ENCODE measurements at places on chromosomes 5 and 9. TPM values are rescaled to one million over a fixed set of nuclear protein-coding genes. Genes with fewer than 3 reads are reported as not detected.
A peak's percentile ranks its signal among the peaks of the same experiment; 100 is the strongest.

DNA sequence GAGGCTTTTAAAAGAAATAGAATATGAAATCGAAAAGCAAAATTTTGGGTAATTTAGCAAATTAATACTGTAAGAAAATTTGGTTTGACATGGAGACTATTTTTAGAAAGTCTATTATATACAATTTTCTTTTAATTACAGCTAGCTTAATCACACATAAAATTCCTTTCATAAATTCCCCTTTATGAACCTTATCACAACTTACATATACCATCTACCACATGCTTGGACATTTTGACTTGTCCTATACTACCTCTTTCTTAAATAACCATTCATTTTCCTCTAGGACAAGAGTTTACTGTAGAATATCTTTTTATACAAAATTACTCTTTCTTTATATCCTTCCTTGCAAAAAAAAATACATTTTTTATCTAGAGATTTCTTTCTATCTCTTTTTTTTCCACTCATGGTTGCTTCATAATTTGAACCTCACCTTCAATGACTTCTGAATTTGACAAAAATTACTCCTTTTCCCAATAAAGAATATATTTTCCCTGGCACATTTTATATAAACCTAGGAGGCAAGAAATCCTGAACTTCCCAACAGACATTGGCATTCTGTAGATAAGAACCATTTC is 34.0 kb upstream of the SYK start:
- DNase-seq: no peak

GRCh38 chr5:56092115-56092514 is 97.4 kb upstream of the IL6ST start:
- DNase-seq: no peak

DNA sequence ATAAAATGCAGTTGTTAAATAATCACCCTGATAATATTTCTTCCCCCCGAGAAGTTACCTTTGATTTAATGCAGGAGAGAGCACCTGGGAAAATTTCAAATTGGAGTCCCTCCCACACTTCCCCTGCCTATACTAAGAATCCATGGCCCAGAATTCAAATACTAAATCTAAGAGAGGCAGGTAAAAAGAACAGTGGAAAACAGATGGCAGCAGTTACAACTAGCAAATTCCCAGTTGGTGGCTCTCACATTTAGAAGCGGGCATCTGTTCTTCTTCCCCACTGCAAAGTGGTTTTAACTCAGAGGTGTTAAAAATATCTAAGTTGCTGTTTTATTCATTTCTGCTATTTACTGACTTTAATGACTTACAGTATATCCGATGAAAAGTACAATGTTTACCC is 210.4 kb upstream of the ELAVL2 start:
- DNase-seq: no peak

- no peak for DNase-seq
Measured at GRCh38 chr5:169563369-169563768, 20.2 kb upstream of the SPDL1 start.

GRCh38 chr5:83244516-83244915 is 167.2 kb downstream of the XRCC4 start:
- no peak for DNase-seq

DNA sequence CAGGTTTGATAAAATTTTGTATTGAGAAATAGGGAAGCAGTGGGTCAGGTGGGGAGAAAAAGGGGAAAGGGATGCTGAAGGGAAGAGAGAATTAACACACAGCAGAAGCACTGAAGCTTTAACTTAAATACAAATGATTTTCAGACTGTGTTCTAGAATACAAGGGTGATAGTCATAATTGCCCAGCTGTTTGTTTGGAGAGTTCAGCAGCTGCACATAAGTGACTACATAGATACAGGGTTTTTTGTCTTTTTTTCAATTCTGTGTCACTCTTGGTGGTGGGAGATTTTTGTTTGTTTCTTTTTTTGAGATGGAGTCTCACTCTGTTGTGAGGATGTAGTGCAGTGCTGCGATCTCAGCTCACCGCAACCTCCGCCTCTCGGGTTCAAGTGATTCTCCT is 590.4 kb upstream of the SEMA6A start:
- no peak for DNase-seq

- DNase-seq: no peak
Measured at GRCh38 chr5:136717917-136718316, 352.6 kb upstream of the TRPC7 start.

GRCh38 chr9:84136119-84136868 is 155.7 kb downstream of the RMI1 start:
- DNase-seq: no peak

DNA sequence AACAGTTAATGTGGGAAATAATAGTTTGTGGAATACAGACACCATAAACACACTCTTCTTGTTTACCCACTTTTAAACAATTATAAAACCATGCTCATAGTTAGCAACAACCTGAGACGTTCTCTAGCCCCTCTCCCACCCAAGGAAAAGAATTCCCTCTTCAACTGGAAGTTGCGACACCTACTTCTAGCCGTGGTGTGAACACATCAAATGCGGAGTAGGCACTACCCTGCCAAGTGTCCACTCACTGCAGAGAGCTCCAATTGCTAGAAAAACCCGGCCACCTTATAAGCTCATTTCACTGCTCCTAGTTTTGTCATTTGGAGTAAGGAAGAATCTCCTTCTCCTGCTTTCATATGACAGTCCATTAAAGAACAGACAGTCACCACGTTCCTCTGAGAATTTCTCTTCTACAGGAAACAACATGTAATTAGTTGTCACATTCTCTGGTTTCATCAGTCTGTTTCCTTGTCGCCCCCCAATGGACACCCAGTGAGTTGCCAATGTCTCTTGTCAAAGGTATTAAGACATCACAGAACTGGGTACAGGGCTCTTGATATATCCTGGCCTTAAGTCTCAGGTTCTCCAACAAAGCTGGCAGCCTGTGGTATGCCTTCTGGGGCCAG is 47.3 kb downstream of the PRLR start:
- peak; percentile 19 for DNase-seq

GRCh38 chr5:151597749-151598148 is 6.6 kb upstream of the FAT2 start:
- DNase-seq: no peak

- no peak for DNase-seq
Measured at GRCh38 chr5:33824516-33825195, 67.1 kb downstream of the ADAMTS12 start.

GRCh38 chr9:96149533-96150280 is 152.3 kb downstream of the HSD17B3 start:
- DNase-seq: no peak

DNA sequence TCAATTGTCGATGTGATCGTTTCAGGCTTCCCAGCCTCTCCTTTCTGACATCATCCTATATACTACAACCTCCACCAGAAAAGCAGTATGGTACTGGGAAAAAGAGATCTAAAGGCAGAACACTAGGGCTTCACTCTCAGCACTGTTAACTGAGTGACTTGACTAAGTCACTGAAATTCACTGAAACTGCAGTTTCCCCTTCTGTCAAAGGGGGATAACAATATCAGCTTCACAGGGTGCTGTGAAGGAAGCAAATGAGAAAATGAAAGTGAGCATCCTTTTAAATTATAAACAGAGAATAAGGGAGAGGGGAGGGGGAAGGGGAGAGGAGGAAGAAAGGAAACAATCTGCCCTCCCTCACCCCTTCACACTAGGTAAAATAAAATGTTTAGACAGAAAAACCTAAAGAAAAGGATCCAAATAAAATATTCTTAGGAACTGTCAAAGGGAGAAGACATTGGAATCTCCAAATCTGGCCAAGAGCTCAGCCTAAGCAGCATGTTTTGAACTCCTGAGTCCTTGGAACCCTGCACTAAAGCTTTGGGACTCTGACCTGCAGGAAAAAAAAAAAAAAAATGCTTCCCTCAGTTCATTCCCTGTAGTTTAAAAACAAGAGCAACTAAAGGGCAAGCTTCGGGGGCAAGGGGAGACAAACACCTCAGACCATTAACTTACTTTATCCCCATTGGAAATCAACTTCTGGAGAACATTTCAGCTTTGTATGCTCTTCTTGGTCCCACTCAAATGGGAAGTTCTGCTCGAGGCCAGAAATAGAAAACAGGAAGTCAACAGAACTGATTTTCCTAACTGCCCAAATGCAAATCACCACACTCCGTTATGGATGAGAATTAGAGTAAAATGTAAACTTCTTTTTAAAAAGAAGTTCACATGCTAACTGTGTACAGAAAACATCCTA is 178.3 kb downstream of the DEPDC1B start:
- DNase-seq: no peak

GRCh38 chr9:136120438-136120844 is 1.8 kb upstream of the TMEM250 start:
- no peak for DNase-seq

DNA sequence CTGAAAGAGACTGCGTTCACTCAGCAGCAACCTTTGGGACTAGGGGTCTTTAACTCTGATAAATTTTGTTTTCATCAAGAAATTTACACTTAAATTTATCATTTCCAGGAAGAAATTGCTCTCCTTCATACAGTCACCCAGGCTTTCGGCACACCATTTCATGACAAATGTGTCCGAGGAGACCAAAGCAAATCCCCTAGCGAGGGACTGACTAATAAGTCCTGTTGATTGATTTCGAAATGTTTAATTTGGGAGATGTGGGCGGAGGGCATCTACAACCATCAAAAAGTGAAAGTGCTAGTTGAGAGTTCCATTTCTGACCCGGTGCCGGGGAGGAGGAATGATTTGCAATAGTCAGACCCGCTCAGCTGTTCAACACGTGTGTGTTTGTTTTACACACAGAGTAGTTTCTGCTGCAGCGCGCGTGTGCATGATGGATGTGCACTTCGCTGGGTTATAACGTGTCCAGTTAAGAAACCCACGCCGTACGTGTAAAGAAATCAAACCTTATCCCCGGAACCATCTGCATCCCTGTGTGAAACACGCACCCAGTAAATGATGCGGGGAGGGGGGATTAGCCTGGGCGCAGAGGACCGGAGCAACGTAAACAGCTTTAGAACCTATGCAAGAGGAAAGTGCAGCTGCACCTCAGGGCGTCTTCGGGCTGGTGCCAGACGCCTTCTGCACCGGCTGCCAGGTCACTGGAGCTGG is 845 bp upstream of the NR4A3 start:
- DNase-seq: peak; percentile 80

GRCh38 chr5:140159014-140159927 is 15.7 kb upstream of the CYSTM1 start:
- DNase-seq: no peak

- no peak for DNase-seq
Measured at GRCh38 chr5:140488914-140489313, 58.5 kb upstream of the EIF4EBP3 start.

- DNase-seq: no peak
Measured at GRCh38 chr9:109859447-109859846, 79.4 kb downstream of the PALM2AKAP2 start.

GRCh38 chr9:133540698-133541025 is 6.2 kb downstream of the ADAMTSL2 start:
- DNase-seq: no peak

- no peak for DNase-seq
Measured at GRCh38 chr9:122190597-122191381, 31.1 kb downstream of the MORN5 start.

DNA sequence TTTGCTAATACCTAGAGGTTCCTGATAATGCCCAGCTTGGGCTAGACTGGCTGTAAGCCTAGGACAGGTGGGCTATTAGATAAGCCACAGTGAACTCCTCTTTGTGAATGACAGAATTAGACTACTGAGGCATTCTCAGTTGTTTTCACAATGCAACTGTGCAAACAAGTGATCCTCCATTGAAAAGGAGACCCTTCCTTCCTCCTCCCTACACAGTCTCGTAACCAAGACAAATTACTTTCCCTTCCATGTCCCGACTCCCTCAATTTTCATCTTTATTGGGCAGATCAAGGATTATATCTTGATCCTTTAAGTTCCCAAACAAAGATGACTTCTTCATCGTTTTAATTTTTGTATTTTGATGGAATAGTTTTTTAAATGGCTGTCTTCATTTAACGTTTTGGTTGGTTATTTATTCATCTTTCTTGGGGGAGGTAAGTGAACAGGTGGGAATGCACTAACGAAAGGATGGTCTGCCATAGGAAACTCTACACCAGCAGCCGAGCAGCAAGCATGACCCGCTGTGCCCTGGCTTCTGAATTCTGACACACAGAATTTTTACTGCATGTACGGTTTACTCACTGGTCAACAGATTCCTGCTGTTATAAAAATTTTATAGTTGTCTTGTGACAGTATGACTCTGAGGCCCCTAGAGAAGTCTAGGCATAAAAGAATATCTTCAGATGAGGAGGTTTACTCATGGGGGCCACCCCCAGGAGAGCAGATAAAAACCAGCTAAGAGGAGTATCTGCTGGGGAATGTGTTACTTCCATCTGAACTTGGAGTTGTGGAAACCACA is 137.5 kb upstream of the TUT7 start:
- DNase-seq: no peak

- DNase-seq: no peak
Measured at GRCh38 chr5:97726106-97726505, 543.1 kb upstream of the RIOK2 start.

GRCh38 chr9:111598733-111599091 is 735 bp downstream of the PTGR1 start:
- DNase-seq: peak; percentile 47

DNA sequence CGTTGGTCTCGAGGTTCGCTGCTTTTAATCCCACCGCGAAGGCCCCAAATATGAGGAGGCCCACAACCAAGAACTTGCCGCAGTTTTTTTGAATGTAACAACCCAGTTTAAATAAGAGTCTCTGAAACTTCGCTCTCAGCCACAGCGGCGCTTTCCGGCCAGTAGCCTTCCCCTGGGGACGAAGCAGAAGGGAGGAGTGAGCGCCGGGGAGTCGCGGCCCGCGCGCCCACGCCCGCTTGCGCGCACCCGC is 10.4 kb downstream of the PTCH1 start:
- no peak for DNase-seq

- no peak for DNase-seq
Measured at GRCh38 chr5:126234563-126235195, 188.5 kb upstream of the GRAMD2B start.

GRCh38 chr5:10317825-10318682 is 10.4 kb upstream of the CMBL start:
- DNase-seq: peak; percentile 55

The EFCAB9 gene
- total RNA-seq: not detected

The UTP15 gene
- total RNA-seq: 8.3 TPM

The ESM1 gene
- total RNA-seq: not detected

The VLDLR gene
- 13.6 TPM for total RNA-seq

The ELOVL7 gene
- 0.89 TPM for total RNA-seq

The ENTREP1 gene
- 26.8 TPM for total RNA-seq

Measured in gastrocnemius medialis (tissue), 4 donors.